ENCODE measurements at places on chromosomes 16 and 17.

DNA sequence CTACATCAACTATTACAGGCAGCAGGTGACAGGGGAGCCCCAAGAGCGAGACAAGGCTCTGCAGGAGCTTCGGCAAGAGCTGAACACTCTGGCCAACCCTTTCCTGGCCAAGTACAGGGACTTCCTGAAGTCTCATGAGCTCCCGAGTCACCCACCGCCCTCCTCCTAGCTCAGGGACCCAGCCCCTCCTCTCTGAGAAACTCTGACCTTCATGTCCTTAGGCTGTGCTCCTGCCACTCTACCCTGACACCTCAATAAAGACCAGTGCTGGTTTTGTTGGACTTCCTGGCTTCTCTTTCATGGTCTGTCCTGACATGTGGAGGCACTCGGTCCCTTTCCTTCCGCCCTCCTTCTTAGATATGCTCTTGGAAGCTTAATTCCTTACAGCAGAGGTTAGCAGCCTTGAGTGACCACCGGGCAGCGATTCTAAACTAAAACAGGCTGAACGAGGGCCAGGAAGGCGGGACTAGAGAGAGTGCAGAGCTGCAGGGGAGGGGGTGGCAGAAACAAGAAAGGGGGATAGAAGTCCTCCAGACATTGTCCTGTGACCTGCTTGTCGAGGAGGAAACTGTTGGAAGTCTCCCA, 915 bp downstream of the AHSP start:
- no peak for DNase-seq

DNA sequence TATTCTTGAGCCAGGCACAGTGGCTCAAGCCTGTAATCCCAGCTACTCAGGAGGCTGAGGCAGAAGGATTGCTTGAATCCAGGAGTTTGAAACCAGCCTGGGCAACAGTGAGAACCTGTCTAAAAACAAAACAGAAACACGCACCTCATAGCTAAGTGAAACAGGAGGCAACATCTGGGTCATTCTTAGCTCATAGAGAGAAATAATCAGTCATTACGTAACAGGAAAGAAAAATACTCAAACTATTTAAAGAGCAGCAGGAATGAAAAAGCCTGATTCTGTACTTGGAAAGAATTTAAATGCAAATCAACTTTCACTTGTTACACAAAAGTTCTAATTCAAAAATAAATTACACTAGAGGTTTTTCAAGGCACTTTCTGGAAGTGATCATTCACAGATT, 17.2 kb downstream of the CHCT1 start:
- no peak for DNase-seq

GRCh38 chr17:50853015-50853615, 13.0 kb downstream of the TOB1 start:
- DNase-seq: peak; percentile 38

- peak; percentile 37 for DNase-seq
Measured at GRCh38 chr16:75640598-75640997, 6.9 kb downstream of the KARS1 start.

GRCh38 chr17:15171167-15172047, 93.7 kb downstream of the PMP22 start:
- peak; percentile 62 for DNase-seq
